DMS53 (cell line): ENCODE measurements at places on chromosomes 1 and 21.
A peak's percentile ranks its signal among the peaks of the same experiment; 100 is the strongest.

DNA sequence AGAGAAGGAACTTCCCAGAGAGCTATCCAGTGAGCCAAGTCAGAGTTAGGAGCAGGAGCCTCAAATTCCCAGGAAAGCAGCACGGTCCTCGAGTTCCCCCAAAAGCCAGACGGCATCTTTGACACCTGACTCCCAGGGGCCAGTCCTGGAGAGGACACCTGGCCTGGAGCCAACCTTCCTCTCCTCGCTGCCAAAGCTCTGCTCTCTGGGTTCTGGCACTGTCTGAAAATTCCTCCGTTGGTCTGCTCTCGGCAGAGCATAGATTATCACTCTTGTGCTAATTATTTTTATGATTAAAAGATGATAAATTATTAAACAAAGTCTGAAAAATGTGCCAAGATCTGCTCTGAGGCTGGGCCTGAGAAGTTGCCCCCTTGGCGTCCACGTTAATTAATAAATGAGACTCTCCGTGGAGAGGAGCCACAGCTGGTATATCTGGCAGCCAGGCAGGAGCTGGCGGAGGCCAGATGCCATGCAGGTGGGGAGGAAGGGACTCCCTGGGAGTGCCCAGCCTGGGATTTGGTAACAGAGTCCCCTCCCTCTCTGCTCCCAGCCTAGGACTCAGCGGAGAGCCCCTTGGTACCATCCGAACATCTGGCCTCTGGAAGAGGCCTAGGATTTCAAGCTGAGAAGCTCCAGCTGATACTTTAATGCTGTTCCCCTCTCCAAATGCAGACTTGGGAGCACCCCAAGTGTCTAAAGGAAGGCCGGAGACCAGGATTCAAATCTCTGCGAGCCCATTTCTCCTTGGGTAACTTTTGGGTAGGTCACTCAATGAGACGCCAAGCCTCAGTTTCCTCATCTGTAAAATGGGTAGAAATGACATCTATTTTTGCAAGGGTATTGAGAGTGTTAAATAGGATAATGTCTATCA is 163.7 kb upstream of the POU3F1 start:
- no peak for DNase-seq

- DNase-seq: no peak
Measured at GRCh38 chr1:202498542-202498941, 150.0 kb downstream of the PPP1R12B start.

DNA sequence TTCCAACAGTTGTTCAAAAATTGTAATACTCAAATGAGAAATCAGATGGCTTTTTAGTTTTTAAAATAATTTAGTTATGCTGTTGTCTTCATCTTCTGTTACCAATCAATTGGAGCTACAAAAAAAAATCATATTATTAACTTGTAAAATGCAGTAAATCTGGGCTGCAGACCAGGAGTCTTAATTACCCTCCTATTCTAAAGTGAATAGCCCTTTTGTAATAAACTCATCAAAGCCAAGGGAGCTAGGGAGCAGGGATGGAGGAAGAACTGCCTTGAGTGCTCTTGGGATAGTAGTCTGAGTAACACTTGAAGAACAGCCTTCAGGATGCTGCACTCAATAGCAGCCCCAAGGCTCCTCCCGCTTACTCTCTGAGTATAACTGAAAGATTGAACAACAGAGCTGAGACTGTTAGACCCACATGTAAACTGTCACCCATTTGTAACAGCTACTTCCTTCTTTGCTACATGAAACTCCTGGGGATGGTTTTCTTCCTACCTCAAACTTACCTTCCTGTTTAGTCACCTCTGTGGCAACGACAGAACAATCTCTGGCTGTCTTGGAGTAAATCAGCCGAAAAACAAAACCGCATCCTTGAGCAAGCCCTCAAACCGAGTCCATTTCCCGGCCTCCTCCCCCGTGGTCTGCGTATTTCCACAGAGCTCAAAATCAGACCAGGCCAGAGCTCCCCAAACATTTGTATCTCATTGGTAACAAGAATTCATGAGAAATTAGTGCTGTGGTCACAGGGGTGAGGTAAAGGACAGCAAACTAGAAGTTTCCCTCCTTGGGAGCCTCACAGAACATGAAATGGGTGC is 55.9 kb downstream of the CD58 start:
- DNase-seq: no peak

GRCh38 chr1:89261926-89262515 is 10.6 kb downstream of the GBP5 start:
- peak; percentile 10 for DNase-seq

DNA sequence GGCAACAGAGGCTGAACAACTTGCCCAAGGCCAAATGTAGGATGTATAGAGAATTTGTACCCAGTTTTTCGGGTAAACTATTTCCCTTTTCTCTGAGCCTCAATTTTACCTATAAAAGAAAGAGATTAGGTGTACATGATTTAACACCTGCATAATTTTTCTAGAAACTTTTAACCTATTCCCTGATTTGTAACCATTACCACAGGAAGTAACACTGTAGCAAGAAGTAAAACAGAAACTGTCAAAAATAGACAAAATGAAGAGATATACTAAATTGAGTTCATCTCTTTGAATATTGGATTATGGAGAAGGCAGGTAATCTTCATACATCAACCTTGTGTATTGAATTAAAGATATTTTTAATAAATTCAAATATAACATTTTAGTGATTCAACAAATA is 136.2 kb downstream of the ZC3H11B start:
- no peak for DNase-seq

GRCh38 chr1:241172486-241172885 is 184.5 kb downstream of the RGS7 start:
- no peak for DNase-seq

- DNase-seq: no peak
Measured at GRCh38 chr1:67041841-67042503, 12.0 kb downstream of the SLC35D1 start.

- peak; percentile 74 for DNase-seq
Measured at GRCh38 chr1:227786673-227787512, 28.6 kb upstream of the PRSS38 start.

GRCh38 chr1:60825593-60825992 is 256.8 kb upstream of the NFIA start:
- DNase-seq: peak; percentile 36

GRCh38 chr1:232951180-232951579 is 769 bp downstream of the NTPCR start:
- DNase-seq: peak; percentile 58

- DNase-seq: no peak
Measured at GRCh38 chr1:234708700-234709395, 98.9 kb upstream of the IRF2BP2 start.

GRCh38 chr1:17795836-17796645 is 40.9 kb downstream of the ACTL8 start:
- no peak for DNase-seq

DNA sequence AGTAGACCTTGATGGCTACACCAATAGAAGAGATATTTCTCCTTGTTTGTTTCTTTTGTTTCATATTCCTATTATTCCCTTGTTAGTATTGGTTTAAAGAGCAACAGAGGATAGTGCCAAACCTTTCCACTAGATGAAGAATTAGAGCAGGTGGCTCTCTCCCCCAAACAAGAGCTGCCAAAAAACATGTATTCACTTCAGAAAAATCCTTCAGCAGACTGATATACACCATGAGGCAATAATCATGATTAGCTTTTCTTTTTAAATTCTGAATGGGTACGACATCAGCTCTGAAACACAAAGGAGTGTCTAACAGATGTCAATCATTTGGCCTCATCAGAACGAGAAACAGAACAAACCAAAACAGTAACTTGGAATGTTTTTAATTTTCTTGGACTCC is 67.3 kb upstream of the MAP10 start:
- no peak for DNase-seq

DNA sequence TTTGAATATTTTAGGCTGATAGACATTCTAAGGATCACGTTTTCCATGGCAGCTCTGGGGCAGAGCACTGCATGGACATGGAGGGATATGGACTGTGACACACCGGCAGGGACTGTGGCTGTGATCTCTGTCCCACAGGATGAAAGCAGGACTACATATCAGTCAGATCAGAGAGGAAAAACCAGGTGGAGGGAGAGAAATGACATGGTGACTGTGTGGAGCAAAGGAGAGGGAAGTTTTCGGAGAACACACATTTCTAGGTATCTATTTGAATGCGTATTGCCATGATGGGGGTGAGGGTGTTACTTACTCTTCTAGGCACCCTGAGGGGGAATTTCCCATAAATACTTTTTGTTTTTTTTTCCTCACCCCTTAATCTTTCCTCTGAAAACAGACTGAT is 3.2 kb upstream of the CD1C start:
- no peak for DNase-seq

DNA sequence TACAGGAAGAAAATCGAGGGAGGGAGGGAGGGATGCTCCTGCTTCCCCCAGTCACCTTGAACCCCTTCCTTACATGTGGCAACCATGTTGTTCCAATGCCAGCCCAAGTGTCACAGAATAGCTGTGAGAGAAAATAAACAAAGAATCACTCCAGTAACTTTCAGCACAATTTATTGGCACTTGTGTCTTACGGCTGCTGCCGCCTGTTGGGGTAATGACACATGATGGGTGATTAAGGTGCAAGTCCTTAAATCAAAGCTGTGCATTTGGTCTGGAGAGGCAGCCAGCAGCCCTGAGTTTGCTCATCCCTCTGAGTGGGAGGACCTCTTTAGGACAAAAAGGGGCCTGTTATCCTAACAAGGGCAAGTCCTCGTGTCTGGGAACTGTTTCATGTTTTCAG is 377.7 kb downstream of the PCP4 start:
- DNase-seq: no peak

- peak; percentile 55 for DNase-seq
Measured at GRCh38 chr1:202107801-202108731, 14.7 kb upstream of the GPR37L1 start.

DNA sequence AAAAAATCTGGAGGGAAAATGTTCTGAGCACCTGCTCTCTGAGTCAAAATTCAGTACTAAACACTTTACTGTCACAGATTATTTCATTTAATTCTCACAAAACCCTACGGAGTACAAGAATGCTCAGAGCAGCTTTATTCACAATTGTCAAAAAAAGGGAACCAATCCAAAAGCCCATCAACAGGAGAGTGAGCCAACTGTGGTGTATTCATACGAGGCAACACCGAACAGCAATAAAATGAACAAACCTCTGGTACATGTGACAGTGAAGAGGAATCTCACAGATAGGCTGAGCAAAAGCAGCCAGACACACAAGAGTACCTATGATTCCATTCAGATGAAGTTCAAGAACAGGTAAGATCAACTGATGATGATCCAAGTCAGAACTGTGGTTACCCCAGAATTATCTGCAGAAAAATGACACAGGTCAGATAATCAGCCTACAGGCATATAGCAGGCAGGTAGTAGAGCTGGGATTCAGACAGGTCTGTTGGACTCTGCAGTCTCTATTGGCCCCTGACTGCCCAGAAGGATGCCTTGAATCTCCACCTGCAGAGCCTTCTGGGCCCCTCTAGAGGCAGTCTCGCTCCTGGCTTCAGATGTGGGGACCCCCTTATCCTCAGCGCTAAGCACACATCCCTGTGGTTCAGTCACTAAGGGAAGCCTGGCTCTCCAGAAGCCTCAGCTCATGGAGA is 19.2 kb downstream of the SLC9A1 start:
- DNase-seq: no peak

- no peak for DNase-seq
Measured at GRCh38 chr1:84145068-84145467, 997 bp downstream of the PRKACB start.

GRCh38 chr1:227070638-227071285 is 130.7 kb downstream of the COQ8A start:
- DNase-seq: no peak

DNA sequence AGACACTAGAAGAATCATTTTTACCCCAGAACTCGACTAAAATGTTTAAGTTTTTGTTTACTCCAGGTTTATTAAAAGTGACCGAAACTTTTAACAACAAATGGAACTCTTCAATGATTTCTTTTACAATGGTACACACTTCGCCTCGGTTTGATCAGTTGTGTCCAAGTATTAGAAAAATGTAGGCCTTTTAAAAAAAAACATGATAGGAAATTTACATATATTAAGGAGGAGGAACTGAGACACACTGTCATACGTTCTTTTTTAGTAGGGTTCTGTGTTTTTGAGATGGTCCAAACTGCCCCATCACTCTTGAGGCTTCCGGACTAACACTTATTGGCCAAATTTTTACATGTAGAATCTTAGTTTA is 1.3 kb downstream of the PRDM2 start:
- DNase-seq: no peak

DNA sequence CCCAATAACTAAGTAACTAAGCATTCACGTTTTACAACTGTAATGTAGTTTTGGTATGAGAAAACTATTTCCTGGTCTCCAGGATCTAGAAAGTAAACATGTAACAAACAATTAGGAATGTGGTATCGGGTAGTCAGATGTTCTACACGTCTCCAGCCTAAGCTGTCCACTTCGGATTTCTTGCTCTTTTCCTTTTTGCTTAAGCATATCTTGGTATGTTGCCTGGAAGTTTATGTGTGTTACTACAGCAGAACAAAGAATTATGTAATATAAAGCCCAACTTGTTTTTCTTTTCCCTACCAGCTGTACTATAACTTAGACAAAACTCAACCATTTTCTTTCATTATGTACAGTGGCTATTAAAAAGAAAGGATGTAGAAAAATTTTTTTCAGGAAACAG is 20.4 kb upstream of the WARS2 start:
- DNase-seq: no peak

- DNase-seq: no peak
Measured at GRCh38 chr1:55413286-55413685, 198.1 kb upstream of the USP24 start.

DNA sequence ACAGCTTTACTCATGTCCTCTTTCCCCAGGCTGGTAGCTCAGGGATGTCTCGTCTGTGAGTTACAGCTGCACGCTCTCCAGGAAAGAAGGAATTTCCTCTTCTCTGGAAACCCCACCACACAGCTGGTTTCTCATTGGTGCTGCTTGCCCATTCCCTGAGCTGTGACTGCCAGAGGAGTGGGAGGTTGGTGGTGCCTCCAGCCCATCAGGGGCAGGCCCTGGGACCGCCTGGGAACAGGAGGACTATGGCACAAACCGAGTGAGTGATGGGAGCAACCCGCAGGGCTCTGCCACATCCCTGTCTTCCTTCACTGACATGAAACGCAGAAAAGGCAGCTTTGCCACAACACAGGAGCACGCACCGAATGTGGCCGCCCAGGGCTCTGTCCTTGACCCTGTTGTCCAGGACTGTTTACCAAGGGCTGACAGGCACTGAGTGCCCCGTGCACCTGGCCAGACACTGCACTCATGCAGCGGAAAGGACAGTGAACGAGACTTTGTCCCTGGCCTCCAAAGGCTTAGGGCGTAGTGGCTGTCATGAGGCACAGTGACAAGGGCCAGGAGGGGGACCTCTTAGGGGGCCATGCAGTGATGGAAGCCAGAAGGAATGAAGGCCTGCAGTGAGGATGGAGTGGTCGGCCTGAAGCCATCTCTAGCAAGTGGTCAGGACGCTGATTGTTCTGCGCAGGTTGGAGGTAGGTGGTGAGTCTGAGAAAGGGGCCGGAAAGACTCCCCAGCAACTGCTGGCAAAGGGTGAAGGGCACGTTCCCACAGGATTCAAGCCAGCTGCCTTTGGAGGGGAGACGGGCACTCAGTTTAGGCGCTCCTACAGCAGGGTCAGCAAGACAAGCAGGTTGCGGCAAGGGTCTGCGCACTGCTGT is 1.7 kb upstream of the CCNL2 start:
- DNase-seq: no peak
